ENCODE measurements at places on chromosomes 4 and X. TPM values are rescaled to one million over a fixed set of nuclear protein-coding genes. Genes with fewer than 3 reads are reported as not detected.

The CFP gene
- total RNA-seq: 9.5 TPM

The SORBS2 gene
- 0.26 TPM for total RNA-seq

The NLGN4X gene
- not detected for total RNA-seq

The TBC1D9 gene
- not detected for total RNA-seq

The SPP1 gene
- 0.19 TPM for total RNA-seq

The AFM gene
- not detected for total RNA-seq

The STS gene
- 1.0 TPM for total RNA-seq

The CSN1S1 gene
- not detected for total RNA-seq

The ASB9 gene
- total RNA-seq: not detected

The NAA15 gene
- total RNA-seq: 71.9 TPM

DNA sequence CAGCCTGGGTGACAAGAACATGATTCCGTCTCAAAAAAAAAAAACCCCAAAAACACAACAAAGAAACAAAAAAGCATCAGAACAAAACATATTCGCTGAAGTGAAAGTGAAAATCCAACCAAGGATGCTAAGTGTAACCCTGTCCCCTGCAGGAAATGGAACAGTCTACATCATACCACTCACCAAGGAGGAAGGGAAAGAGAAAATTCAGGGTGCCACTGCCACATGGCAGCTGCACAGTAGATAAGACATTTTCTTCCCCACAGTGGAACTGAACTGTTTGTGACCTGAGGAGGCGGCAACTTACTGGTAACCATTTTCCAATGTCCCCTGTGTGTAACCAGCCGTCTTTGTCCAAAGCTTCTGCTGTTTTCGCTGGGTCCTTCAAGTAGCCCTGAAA, 28.2 kb upstream of the CENPU start:
- peak overlapping the region; percentile 83 for H3K27ac ChIP-seq
- peaks cover 26% of the 10 kb centered on the region for H3K4me1 ChIP-seq
- H3K4me3 ChIP-seq: peak overlapping the region; percentile 6
- DNase-seq: peak; percentile 39
- H3K27me3 ChIP-seq: no peaks in the 10 kb centered on the region
- H3K36me3 ChIP-seq: peaks cover 15% of the 10 kb centered on the region

DNA sequence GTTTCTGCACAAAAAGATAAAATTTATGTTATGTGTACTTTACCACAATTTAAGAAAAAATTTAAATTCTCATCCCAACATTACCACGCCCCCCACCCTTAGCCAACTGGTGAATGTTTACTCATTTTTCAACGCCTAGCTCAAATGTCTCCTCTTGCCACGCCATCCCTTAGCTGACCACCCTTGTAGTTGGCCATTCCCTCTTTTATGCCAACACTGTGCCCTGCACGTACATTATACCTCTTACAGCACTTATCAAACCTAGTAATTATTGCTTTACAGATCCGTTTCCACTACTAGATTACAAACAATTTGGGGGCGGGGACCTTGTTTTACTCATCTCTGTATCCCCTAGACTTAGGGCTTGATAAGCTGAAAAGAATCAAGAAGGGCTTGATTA, 644 bp downstream of the ERCC6L start:
- peaks cover 4% of the 10 kb centered on the region for H3K36me3 ChIP-seq
- H3K4me3 ChIP-seq: peak overlapping the region; percentile 87
- DNase-seq: no peak
- peaks cover 18% of the 10 kb centered on the region for H3K4me1 ChIP-seq
- H3K27me3 ChIP-seq: peaks cover 10% of the 10 kb centered on the region

GRCh38 chr4:139514382-139515059, 41.5 kb downstream of the SETD7 start:
- H3K4me3 ChIP-seq: no peak overlapping the region
- no peak for DNase-seq
- no peak overlapping the region for H3K27ac ChIP-seq
- no peaks in the 10 kb centered on the region for H3K4me1 ChIP-seq
- peaks cover 6% of the 10 kb centered on the region for H3K36me3 ChIP-seq
- no peaks in the 10 kb centered on the region for H3K27me3 ChIP-seq

DNA sequence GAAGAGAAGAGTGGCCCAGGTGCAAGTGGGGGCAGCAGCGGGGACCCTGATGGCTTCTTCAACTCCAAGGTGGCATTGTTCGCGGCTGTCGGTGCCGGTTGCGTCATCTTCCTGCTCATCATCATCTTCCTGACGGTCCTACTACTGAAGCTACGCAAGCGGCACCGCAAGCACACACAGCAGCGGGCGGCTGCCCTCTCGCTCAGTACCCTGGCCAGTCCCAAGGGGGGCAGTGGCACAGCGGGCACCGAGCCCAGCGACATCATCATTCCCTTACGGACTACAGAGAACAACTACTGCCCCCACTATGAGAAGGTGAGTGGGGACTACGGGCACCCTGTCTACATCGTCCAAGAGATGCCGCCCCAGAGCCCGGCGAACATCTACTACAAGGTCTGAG, 11.4 kb downstream of the EFNB1 start:
- H3K27ac ChIP-seq: no peak overlapping the region
- no peak for DNase-seq
- H3K36me3 ChIP-seq: no peaks in the 10 kb centered on the region

DNA sequence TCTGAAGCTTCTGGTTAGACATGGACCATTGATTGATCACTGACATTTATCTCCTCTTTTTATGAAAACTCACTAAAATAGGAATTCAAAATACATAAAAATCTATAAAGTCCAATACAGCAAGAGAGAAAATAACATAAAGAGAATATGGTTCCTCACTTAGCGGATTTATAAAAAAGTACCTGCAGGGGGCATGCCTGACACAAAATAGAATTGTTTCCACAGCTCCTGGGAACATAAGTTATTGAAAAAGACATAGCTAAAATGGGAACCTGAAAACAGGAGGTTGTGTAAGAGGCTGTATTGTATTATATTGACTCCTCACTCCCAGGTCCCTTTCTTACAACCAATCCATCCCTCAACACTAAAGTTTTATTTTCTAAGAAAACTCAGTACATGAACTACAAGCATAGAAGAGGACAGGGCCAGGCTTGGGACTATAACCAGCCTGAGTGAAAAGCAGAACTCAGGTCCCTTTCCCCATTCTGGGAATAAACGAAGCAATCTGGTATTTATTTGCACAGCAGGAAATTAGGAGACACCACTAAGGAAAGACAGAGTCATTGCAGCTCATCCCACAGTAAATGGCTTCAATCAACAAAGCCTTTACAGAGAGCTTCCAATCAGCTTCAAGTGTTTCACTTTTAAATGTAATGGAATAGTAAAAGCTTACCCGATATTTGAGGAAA, 121.1 kb upstream of the NDST4 start:
- DNase-seq: no peak
- no peak overlapping the region for H3K4me3 ChIP-seq
- H3K27ac ChIP-seq: no peak overlapping the region
- no peaks in the 10 kb centered on the region for H3K36me3 ChIP-seq
- no peaks in the 10 kb centered on the region for H3K4me1 ChIP-seq

- H3K36me3 ChIP-seq: no peaks in the 10 kb centered on the region
- H3K27me3 ChIP-seq: no peaks in the 10 kb centered on the region
- DNase-seq: no peak
- H3K4me3 ChIP-seq: no peak overlapping the region
- no peak overlapping the region for H3K27ac ChIP-seq
- no peaks in the 10 kb centered on the region for H3K4me1 ChIP-seq
Measured at GRCh38 chr4:42778349-42778748, 114.2 kb upstream of the GRXCR1 start.

- peak; percentile 51 for DNase-seq
- H3K36me3 ChIP-seq: no peaks in the 10 kb centered on the region
- peak overlapping the region; percentile 74 for H3K4me3 ChIP-seq
- no peaks in the 10 kb centered on the region for H3K27me3 ChIP-seq
Measured at GRCh38 chrX:3815896-3816664, 102.6 kb upstream of the PRKX start.

- peak; percentile 23 for DNase-seq
- H3K27me3 ChIP-seq: peaks cover 55% of the 10 kb centered on the region
- H3K4me1 ChIP-seq: peaks cover 17% of the 10 kb centered on the region
Measured at GRCh38 chr4:26034849-26035248, 120.8 kb downstream of the SMIM20 start.

GRCh38 chrX:7146703-7147412, 654 bp upstream of the STS start:
- DNase-seq: peak; percentile 5
- H3K36me3 ChIP-seq: no peaks in the 10 kb centered on the region

GRCh38 chr4:139314047-139314800, 11.9 kb upstream of the NDUFC1 start:
- no peaks in the 10 kb centered on the region for H3K27me3 ChIP-seq
- peaks cover 6% of the 10 kb centered on the region for H3K36me3 ChIP-seq
- no peak for DNase-seq

- peak; percentile 4 for DNase-seq
- H3K4me1 ChIP-seq: no peaks in the 10 kb centered on the region
- no peak overlapping the region for H3K4me3 ChIP-seq
- H3K27me3 ChIP-seq: no peaks in the 10 kb centered on the region
Measured at GRCh38 chr4:180380733-180381132, 1862.5 kb upstream of the TENM3 start.

DNA sequence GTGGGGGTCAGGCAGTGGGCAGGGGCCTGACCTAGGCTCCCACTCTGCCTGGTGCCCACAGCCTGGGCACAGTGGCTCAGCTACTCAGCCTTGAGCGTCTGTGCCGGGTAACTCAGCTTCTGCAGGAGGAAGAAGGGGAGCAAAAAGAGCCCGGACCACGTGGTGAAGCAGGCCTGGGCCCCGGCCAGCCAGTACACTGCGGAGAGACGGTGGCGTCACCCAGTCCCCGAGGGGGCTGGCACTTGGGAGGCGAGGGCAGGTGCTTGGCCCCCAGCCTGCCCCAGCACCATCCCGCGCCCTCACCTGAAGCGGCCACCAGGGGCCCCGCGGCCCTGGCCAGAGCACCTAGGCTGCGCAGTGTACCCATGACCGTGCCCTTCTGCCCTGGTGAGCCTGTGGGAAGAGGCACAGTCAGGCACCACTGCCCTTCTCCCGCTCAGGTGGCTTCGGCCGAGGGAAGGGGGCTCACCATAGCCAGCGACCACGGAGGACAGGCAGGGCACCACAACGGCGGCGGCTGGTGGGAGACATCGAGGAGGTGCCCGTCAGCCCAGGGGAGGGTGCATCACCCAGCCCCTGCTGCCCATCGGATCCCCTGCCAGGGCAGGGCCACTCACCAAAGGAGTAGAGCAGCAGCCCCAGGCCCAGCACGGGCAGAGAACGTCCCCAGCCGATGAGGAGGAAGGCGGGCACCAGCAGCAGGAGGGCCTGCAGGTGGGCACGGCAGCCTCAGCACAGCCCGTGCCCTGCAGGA, 32.3 kb downstream of the NOP14 start:
- DNase-seq: no peak
- H3K36me3 ChIP-seq: peaks cover 7% of the 10 kb centered on the region
- H3K27me3 ChIP-seq: no peaks in the 10 kb centered on the region
- H3K27ac ChIP-seq: no peak overlapping the region
- peaks cover 22% of the 10 kb centered on the region for H3K4me1 ChIP-seq

- H3K4me1 ChIP-seq: peaks cover 7% of the 10 kb centered on the region
- H3K27ac ChIP-seq: no peak overlapping the region
- DNase-seq: no peak
- peaks cover 56% of the 10 kb centered on the region for H3K27me3 ChIP-seq
Measured at GRCh38 chr4:146110871-146111485, 64.5 kb upstream of the LSM6 start.

DNA sequence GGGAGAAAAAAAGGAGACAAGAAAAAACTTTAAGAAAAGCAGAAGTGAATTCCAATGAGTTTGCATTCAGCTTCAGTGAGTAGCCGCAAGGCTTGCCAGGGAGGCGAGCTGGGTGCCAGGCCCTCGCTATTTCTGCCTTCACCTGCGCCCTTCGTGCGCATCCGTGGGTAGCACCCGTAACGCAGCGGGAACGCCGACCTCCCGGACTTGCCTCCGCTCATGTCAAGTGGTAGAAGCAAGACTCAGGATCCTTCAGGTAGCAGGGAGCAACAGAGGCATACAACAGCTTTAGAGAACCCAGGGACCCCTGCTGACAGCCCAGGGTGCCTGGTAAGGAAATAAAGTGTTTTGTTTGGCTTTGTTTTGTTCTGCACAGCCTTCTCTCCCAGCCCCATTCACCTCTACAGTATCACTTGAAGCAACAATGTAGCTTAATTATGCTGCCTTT, 140.0 kb upstream of the BCOR start:
- peaks cover 22% of the 10 kb centered on the region for H3K27me3 ChIP-seq
- no peak overlapping the region for H3K4me3 ChIP-seq
- no peaks in the 10 kb centered on the region for H3K36me3 ChIP-seq
- no peak for DNase-seq

DNA sequence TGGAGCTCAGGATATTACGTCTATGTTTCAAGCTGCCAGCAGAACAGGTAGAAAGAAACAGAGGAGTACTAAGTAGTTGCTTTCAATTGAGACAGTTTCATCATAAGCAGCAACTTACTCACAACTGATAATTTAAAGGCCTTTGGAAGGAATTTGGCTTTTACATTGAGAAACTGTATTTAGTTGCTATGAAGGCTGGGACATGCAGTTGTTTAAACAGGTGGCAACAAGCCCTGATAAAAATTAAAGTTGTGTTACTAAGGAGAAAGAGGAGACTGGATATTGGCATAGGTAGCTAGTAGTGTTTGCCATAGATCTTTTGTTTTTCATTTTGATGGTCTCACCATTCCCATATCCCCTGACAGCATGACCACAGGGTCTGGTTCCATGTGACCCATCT, 18.4 kb downstream of the MID1IP1 start:
- DNase-seq: no peak
- H3K27me3 ChIP-seq: no peaks in the 10 kb centered on the region
- H3K27ac ChIP-seq: no peak overlapping the region

DNA sequence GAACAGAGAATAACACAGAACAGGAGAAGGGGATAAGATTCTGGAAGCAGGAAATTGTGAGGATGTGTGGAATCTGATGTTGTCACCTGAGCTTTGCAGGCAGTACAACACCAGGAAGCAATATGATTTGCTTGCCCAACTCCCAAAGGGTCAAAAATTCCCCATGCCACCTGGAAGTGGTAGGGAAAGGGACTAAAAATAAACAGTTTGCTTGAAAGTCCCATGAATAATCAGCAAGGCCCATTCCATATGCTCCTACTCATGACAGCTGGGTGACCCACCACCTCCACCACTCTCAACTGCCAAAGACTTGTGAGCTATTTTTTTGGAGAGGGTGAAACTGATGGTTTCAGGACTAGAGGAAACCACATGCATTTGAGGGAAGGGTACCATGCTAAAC, 168.4 kb downstream of the KCNIP4 start:
- no peak for DNase-seq
- H3K4me3 ChIP-seq: no peak overlapping the region
- no peak overlapping the region for H3K27ac ChIP-seq
- H3K4me1 ChIP-seq: no peaks in the 10 kb centered on the region

DNA sequence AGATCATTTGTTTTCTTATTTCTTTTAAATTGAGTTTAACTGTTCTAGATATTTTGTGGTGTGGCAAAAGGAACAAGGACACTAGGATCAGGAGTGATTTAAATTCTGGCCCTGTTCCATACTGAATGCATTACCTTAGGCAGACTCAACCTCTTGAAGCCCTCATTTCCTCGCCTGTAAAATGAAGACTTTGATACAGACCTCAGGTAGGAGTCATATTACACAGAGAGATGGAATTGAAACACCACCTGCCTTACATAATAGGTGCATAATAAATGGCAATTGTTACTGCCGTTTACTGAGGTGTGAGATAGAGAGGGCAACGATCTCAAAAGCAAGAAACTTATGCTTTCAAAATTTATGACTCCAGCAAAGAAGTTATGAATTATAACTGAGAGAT, 28.2 kb upstream of the RASSF6 start:
- DNase-seq: no peak
- no peaks in the 10 kb centered on the region for H3K27me3 ChIP-seq
- H3K36me3 ChIP-seq: no peaks in the 10 kb centered on the region
- H3K4me1 ChIP-seq: no peaks in the 10 kb centered on the region
- H3K27ac ChIP-seq: no peak overlapping the region
